ENCODE measurements at places on chromosomes 11 and 22.

- no peak for DNase-seq
These were observed 161.1 kb downstream of the NAV2 start for GRCh38 chr11:19873730-19874129.

DNA sequence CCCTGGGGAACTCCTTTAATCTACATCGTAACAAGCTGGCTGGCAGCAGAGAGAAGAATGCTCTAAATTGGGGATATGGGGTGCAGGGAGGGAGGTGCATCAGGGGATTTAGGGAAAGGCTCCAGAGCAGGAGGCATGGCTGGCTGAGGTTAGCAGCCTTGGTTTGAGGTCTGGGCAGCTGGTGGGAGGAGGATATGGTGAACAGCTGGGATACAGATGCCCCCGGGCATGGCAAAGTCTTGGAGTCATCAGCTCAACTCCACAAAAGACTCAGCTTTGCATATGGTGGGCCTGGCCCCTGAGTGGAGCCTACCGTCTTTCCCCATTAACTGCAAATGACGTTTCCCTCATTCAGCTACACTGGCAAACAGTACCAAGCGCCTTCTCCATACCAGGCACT is 5.4 kb downstream of the FAM83F start:
- DNase-seq: no peak

DNA sequence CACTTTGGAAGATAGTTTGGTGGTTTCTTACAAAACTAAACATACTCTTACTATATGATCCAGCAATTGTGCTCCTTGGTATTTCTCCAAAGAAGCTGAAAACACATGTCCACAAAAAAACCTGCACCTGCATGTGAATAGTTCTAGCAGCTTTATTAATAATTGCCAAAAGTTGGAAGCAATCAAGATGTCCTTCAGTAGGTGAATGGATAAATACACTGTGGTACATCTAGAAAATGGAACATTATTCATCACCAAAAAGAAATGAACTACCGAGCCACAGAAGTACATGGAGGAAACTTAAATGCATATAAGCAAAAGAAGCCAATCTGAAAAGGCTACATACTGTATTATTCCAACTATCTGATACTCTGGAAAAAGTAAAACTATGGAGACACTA is 569.1 kb upstream of the CCDC90B start:
- DNase-seq: no peak

- no peak for DNase-seq
These were observed 10.0 kb upstream of the KCTD14 start for GRCh38 chr11:78033040-78033439.

DNA sequence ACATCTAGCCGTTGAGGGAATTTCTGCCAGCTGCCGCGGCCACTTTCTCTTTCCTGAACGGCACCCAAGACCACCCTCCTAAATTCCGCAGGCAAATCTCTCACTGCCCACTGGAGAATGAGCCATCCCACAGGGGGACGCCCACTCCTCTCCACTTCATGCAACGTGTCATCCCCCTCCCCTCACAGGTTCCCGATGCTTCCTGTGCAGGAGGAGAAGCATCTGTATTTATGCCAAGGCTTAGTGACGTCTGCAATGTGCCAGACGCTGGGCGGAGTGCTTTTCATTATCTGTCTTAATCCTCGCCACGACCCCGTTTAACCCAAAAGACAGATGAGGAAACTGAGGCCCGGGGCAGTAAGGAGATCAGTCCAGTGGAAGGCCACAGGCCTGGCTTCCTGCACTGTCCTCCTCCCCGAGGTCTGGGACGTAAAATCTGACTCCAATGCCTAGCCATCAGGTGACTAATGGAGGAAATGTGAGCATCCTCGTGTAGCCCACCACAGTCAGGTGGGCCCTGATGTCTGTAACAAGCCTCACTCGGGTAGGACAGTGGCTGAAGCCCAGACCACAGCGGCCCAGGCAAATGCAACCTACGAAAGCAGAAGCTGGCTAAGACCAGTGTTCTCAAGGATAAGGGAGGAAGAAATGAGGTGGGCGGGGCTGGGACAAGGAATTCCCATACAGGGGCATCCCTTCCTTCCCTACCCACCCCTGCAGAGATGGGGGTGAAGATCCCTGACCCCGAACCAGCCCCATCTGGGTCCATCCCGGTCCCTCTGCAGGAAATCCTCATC is 23.1 kb downstream of the MN1 start:
- no peak for DNase-seq

DNA sequence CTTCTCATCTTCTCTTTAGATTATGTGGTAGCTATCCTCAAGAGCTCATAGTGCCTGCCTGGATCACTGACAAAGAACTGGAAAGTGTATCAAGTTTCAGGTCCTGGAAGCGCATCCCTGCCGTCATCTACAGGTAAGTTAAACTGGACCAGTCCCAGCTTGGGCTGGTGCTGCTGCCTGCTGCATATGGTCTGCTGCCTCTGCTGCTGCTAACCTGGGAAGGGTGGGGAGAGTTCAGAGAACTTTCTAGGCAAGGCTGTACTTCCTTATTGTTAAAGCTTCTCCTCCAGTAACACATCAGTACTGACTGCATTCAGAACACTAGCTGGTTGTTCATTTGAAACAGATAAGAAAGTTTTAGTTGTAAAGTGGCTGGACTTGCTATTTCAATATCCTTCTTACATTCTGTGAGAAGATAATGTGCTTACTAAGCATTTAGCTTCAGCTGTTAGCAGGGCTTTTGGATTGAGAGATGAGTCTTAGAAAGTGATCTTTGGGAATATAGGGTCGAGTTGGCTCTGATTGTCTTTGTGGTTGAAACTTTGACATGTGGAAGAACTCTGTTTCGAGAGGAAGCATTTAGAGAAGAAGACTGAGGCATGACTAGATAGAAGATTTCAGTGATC is 77.3 kb upstream of the HORMAD2 start:
- DNase-seq: no peak

DNA sequence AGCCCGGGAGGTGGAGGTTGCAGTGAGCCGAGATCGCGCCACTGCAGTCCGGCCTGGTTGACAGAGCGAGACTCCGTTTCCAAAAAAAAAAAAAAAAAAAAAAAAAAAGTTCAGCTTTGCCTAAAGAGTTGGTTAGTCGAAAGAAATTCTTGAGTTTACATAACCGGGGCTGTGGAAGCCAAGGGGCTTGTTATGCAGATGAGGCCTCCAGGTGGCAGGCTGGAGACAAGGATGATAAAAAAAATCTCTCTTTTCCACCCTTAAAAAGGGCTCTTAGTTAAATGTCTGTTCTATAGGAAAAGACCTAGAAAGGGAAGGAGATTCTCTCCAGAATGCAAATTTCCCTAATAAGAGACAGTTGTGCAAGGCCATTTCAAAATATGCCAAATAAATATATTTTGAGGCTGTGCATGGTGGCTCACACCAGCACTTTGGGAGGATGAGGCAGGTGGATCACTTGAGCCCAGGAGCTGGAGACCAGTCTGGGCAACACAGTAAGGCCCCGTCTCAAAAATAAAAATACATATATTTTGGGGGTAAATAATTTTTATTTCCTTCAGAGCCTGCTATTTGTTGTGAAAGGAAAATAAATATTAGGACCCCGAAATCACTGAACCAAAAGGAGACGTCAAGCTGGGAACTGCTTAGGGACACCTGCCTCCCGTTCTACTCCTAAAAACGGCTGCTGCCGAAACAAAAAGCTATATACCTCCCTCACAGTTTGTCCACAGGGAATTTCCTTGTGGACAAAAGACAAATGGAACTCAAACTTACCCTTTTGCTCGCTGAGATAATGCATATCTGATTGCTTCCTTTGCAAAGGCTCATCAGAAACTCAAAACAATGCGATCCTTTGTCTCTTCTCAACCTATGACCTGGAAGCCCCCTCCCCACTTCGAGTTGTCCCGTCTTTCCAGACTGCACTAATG is 2.4 kb upstream of the IFITM2 start:
- DNase-seq: no peak

DNA sequence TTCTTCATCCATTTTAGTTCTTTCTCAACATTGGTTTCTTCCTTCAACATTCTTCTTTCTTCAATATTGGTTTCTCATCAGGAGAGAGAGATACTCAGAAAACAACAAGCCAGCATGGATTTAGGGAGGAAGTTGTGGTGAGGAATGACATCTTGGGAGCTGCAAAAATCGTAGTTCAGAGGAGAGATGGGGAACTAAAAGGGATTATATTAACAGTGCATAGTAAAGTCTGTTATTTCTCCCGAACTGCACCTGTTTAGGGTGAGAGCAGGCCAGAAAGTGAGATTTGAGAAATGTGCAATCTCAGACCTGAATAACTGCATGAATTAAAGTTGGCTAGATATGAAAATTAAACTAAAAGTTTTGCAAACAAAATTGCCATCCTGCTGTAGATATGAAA is 94.5 kb downstream of the CASP12 start:
- DNase-seq: no peak

- DNase-seq: peak; percentile 53
These were observed 10.7 kb downstream of the KRTAP5-5 start for GRCh38 chr11:1640076-1640946.

DNA sequence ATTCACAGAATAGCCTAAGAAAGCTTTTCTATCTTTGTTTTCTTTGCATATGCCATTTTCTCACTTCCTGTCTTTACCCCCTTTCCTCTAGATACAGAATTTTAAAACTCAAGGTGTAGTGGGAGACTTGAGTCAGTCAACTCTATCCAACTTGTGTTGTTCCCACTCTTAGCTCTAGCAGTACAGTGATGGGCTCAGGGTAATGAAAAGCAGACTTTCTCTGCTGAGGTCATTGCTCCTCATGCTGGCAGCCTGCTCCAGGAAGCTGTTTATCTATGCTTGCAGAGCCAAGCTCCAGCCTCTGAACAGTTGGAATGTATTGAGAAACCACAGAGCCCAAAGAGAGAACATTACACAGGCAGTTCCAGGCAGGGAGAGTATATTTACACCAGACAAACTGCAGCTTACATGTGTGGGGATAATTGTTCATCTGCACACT is 68.1 kb downstream of the CSTPP1 start:
- peak; percentile 68 for DNase-seq

GRCh38 chr11:45067966-45068365 is 78.5 kb upstream of the PRDM11 start:
- DNase-seq: no peak

DNA sequence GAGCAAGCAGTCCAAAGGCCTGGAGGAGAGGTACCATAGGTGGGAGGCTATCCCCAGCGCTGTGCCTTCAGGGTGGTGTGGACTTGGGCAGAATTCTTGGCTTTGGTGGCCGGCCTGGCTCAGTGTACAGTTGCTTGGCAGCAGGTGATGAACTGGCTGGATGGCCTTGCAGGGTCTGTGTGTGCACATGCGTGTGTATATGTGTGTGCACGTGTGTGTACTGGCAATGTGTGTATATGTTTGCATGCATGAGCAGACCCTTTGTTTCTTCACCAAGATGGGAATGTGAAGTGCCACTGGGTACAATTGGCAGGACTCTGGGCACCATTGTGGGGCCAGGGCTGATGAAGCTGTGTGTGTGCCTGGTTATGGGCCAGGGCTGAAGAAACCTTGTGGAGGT is 53.0 kb downstream of the CEP164 start:
- no peak for DNase-seq

- DNase-seq: no peak
These were observed 12.7 kb upstream of the TSGA10IP start for GRCh38 chr11:65932558-65932919.

- no peak for DNase-seq
These were observed 9.1 kb downstream of the SLN start for GRCh38 chr11:107702723-107703122.

- DNase-seq: no peak
These were observed 12.7 kb downstream of the MUC2 start for GRCh38 chr11:1087279-1087960.

- DNase-seq: no peak
These were observed 23.8 kb downstream of the ALG12 start for GRCh38 chr22:49894322-49895054.

- no peak for DNase-seq
These were observed 1.0 kb downstream of the MN1 start for GRCh38 chr22:27800250-27801201.

GRCh38 chr11:26557666-26558065 is 14.4 kb downstream of the MUC15 start:
- DNase-seq: no peak

DNA sequence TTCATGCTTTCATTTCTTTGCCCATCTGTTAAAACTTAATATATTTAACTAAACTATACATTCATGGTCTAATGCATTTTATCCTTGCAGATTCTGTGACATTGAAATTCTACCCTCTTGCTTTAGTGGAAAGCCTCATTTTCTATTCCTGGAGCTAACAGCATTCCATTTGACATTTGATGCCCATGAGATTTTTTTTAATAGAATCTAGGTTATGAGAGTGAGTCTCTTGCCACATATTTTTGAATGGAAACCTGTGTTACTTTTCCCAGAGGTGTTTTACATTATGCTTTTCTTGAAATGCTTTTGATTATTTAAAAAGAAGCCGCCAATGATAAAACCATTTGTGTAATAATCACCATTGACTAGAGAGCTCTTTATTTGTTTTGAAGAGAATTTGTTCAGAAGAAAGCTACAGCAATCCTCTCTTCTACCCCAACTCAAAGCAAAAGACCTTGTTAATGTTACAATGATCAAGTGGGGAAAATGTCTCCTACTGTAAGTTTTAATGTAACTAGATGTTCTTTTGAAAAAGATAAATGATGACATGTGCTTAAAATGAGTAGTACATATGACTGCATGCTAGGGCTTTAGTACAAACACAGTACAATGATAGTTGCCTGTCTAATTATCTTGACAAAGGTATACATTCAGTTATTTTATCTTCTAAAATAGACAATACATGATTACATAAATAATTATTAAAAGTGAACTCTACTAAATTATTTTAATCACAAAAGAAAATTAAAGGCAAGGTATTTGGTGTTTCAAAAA is 67.3 kb downstream of the GAS2 start:
- DNase-seq: no peak

DNA sequence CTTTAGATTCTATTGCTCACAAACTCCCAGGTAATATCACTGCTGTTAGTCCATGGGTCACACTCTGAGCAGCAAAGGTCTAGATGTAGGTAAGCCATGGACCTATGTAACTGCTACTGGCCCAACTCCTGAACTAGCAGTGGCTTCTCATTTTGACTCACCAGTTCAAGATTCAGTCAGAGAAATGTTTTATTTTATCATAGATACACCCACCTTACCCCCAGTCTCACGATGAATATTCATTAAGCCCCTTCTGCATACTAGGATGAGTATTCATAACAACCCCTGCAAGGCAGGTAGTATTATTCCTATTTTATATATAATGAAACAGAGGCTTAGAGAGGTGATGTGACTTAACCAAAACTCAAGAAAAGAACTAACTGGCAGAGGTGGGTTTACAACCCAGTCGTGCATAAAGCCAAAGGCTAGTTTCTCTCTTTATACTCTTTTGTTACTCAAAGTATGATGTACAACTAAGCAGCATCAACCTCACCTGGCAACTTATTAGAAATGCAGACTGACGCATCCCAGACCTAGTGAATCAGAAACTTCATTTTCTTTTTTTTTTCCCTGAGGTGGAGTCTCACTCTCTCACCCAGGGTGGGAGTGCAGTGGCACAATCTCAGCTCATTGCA is 957.6 kb upstream of the CCDC90B start:
- DNase-seq: no peak
